Immature natural killer cell (primary cell): ENCODE measurements at places on chromosomes 7 and 10.

DNA sequence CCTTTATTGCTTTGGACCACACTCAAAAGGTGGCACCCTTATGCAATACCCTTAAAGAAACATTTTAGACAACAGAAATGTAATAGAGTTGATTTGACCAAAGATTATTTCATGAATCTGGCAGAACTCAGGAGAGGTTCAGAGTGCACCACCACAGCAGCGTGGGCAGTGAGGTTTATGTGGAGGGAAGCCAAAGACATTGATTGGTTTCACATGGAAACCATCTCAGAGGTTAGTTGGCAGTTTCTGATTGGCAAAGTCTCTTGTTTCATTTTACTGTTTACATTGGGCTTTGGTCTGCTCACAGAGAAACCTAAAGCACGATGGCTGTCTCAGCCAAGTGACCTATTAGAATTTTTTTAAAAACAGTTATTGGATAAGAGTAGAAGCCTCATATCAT, 101.3 kb downstream of the SDHAF3 start:
- no peaks in the 10 kb centered on the region for H3K36me3 ChIP-seq
- no peak overlapping the region for H3K4me3 ChIP-seq
- no peak for DNase-seq
- H3K27me3 ChIP-seq: peaks cover 9% of the 10 kb centered on the region
- no peaks in the 10 kb centered on the region for H3K4me1 ChIP-seq
- H3K27ac ChIP-seq: no peak overlapping the region

DNA sequence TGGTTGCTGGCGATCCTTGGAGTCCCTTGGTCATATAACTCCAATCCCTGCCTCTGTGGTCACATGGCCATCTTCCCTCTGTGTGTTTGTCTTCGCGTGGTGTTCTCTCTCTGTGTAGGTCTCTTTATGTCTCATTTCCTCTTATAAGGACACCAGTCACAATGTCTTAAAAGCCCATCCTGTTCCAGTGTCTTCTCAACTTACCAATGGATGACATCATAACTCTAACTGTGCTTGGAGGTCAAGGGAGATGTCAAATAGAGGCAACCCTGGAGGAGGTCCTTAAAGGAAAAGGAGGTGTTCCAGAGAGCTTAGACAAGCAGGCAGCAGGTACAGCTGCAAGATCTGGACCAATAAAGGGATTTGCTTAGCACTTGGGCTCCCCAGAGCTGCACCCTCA, 143.0 kb downstream of the BUB3 start:
- H3K27ac ChIP-seq: no peak overlapping the region
- no peaks in the 10 kb centered on the region for H3K27me3 ChIP-seq
- no peak overlapping the region for H3K4me3 ChIP-seq
- DNase-seq: no peak
- no peaks in the 10 kb centered on the region for H3K36me3 ChIP-seq

GRCh38 chr10:46310851-46311250, 24.1 kb downstream of the ANTXRL start:
- H3K36me3 ChIP-seq: no peaks in the 10 kb centered on the region
- H3K27ac ChIP-seq: no peak overlapping the region
- H3K4me1 ChIP-seq: no peaks in the 10 kb centered on the region
- no peaks in the 10 kb centered on the region for H3K27me3 ChIP-seq
- no peak overlapping the region for H3K4me3 ChIP-seq

DNA sequence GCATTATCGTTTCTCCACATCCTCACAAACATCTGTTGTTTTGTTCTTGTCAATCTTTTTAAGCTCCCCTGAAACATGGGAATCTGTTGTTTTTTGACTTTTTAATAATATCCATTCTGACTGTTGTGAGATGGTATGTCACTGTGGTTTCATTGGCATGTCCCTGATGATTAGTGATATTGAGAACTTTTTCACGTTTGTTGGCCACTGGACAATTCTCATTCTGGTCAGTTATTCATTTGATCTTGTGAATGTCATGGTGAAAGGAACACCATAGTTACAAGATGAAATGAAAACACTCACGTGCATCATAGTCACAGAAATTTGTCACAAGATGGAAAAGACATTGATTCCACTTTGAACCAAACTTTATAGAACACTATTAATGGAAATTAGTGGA, 20.5 kb upstream of the SGCE start:
- H3K27me3 ChIP-seq: no peaks in the 10 kb centered on the region
- H3K27ac ChIP-seq: no peak overlapping the region
- no peaks in the 10 kb centered on the region for H3K36me3 ChIP-seq
- DNase-seq: no peak
- no peaks in the 10 kb centered on the region for H3K4me1 ChIP-seq

- no peaks in the 10 kb centered on the region for H3K27me3 ChIP-seq
- no peak for DNase-seq
- no peaks in the 10 kb centered on the region for H3K4me1 ChIP-seq
- no peak overlapping the region for H3K4me3 ChIP-seq
- H3K36me3 ChIP-seq: no peaks in the 10 kb centered on the region
- no peak overlapping the region for H3K27ac ChIP-seq
Observed at GRCh38 chr10:11757454-11757820, 15.3 kb downstream of the ECHDC3 start.

- H3K36me3 ChIP-seq: peaks cover 14% of the 10 kb centered on the region
- H3K27ac ChIP-seq: no peak overlapping the region
- H3K4me3 ChIP-seq: no peak overlapping the region
- no peaks in the 10 kb centered on the region for H3K27me3 ChIP-seq
Observed at GRCh38 chr10:87761892-87762291, 56.1 kb downstream of the ATAD1 start.

GRCh38 chr10:97650726-97651125, 10.3 kb downstream of the PI4K2A start:
- H3K27me3 ChIP-seq: peaks cover 3% of the 10 kb centered on the region
- H3K27ac ChIP-seq: peak overlapping the region; percentile 61
- peaks cover 36% of the 10 kb centered on the region for H3K4me1 ChIP-seq
- DNase-seq: no peak
- H3K4me3 ChIP-seq: no peak overlapping the region
- H3K36me3 ChIP-seq: peaks cover 17% of the 10 kb centered on the region

DNA sequence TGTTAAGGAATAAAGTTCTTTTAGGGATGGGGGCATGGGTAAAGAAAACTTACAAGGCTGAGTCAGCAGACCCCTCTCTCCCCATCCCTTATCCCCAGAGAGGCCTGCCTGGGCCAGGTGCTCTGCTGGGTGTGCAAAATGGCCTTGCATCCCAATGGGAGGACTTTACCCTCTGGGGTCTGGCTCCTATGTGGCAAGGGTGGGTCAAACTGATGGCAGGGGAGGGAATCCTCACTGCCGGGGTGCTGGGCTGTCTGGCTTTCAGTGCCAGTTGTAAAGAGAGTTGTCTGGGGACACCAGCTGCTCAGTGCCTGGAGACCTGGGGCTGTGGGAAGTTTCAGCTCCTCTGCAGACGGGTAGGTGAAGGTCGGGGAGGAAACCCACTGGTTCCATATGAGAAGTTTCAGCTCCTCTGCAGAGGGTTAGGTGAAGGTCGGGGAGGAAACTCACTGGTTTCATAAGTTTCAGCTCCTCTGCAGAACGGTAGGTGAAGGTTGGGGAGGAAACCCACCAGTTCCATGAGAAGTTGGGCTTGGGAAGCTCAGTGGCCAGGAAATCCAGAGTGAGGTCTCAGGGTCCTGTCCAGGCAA, 127.2 kb upstream of the PODXL start:
- DNase-seq: no peak
- H3K27me3 ChIP-seq: peaks cover 3% of the 10 kb centered on the region
- H3K4me3 ChIP-seq: no peak overlapping the region
- H3K27ac ChIP-seq: no peak overlapping the region

GRCh38 chr10:83533290-83533689, 606.0 kb upstream of the GHITM start:
- no peak for DNase-seq
- no peak overlapping the region for H3K27ac ChIP-seq
- H3K27me3 ChIP-seq: no peaks in the 10 kb centered on the region

DNA sequence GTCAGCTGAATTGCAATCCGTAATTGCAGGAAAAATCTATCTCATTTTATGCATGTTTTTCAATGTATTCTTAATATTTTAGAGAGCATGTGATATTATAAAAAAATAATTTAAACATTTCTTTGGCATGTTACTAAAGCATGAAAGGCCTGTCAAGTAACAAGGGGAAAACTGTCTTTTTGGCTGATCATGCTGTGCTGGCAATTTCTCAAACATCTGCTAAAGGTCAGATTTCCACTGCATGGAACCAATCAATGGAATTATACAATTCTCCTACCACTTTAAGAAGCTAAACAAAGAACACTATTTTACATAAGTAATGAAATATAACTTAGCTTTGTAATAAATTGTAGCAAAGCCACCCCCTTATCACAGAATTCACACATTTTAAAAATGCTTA, 49.4 kb downstream of the JMJD1C start:
- DNase-seq: no peak
- H3K4me3 ChIP-seq: no peak overlapping the region
- H3K36me3 ChIP-seq: no peaks in the 10 kb centered on the region
